ENCODE measurements at places on chromosomes 7 and 10.

DNA sequence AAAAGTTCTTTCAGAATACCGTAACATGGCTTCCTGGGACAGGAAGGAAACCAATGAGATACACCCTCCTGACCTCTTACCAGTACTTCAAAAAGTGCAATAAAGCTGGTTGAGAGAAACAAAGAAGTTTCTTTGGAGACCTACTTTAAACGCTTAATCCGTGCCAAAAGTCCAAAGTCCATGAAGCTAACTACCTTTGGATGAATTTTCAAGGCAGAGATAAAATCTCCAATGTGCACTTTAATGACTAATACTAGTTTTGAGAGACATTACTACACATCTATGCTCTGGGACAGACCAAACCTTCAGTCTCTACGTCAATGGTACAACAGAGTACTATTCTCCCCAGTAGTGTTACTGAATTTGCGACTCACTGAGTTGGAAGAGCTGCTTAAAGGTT lies 46.1 kb downstream of the UBE2H start:
- no peak for DNase-seq

GRCh38 chr10:43166207-43166879 lies 28.1 kb downstream of the CSGALNACT2 start:
- DNase-seq: no peak

DNA sequence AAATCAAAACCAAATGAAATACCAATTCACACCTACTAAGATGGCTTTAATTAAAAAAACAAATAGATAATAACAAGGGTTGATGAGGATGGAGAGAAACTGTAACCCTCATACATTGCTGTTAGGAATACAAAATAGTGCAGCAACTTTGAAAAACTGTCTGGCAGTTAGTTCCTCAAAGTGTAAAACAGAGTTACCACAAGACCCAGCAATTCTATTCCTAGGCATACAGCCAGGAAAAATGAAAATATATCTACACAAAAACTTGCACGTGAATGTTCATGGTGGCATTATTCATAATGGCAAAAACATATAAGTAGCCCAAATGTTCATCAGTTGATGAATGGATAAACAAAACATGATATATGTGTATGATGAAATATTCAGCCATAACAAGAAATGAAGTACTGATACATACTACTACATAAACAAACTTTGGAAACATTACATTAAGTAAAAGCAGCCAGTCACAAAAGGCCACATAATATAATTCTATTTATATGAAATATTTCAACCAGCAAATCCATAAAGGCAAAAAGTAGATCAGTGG lies 83.5 kb downstream of the BRAF start:
- DNase-seq: no peak

GRCh38 chr7:11540271-11540761 lies 291.7 kb downstream of the THSD7A start:
- DNase-seq: no peak

GRCh38 chr7:75872073-75872782 lies 6.6 kb upstream of the RHBDD2 start:
- no peak for DNase-seq

- no peak for DNase-seq
Measured at GRCh38 chr7:67637023-67637358, 640.4 kb downstream of the TYW1 start.

- DNase-seq: no peak
Measured at GRCh38 chr7:148524479-148525224, 65.9 kb upstream of the C7orf33 start.

DNA sequence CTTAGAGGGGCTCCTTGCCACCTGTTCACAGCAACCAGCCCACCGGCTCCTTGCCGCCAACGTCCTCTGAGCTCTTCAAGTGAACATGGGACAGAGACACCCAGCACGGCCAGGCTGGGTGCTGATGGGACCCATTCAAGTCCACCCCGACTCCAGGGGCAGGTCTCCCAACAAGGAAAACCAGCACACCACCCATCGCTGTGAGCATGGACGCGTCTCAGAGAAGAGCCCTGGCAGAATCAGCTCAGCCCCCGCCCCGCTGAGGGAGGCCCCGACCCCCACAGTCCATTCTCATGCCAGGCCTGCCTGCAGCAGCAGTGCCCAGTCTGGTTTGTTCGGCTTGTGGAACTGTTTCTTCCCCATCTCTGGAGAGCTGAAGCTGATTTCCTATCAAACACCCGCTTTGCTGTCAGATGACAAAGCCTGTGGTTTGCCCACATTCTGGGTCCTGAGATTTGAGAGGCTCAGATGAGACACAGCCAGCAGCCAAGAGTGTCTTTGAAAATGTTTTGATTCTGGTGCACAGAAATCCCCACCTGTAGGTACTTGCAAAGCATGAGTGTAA lies 216.6 kb downstream of the ZMYND11 start:
- no peak for DNase-seq

DNA sequence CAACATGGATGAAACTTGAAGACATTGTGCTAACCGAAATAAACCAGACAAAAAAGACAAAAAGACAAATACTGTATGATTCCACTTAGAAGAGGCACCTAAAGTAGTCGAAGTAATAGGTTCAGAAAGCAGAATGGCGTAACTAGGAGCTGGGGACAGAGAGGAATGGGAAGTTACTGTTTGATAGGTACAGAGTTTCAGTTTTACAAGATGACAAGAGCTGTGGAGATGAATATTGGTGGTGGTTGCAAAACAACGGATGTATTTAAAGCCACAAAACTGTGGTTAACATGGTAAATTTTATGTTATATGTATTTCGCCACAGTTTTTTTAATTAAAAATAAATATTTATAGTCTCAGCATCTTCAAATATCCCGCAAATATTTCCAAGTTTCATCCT lies 64.1 kb upstream of the DIP2C start:
- DNase-seq: no peak

GRCh38 chr10:109882251-109883057 lies 40.9 kb downstream of the XPNPEP1 start:
- no peak for DNase-seq

GRCh38 chr7:1663223-1663622 lies 6.9 kb upstream of the ELFN1 start:
- no peak for DNase-seq

- no peak for DNase-seq
Measured at GRCh38 chr10:102776779-102777456, 33.2 kb downstream of the WBP1L start.

DNA sequence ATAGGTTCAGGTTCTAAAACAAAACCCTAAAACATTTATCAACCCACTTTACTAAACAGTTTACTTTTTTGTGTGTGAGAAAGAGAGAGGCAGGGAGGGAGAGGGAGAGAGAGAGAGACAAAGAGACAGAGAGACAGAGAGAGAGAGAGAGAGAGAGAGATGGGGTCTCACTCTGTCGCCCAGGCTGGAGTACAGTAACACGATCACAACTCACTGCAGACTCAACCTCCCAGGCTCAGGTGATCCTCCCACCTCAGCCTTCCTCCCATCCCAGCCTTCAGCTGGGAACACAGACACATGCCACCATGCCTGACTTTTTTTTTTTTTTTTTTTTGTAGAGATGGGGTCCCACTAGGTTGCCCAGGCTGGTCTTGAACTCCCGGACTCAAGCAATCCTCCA lies 52.9 kb downstream of the PARD3 start:
- no peak for DNase-seq

GRCh38 chr7:97218767-97219166 lies 101.3 kb downstream of the SDHAF3 start:
- no peak for DNase-seq

DNA sequence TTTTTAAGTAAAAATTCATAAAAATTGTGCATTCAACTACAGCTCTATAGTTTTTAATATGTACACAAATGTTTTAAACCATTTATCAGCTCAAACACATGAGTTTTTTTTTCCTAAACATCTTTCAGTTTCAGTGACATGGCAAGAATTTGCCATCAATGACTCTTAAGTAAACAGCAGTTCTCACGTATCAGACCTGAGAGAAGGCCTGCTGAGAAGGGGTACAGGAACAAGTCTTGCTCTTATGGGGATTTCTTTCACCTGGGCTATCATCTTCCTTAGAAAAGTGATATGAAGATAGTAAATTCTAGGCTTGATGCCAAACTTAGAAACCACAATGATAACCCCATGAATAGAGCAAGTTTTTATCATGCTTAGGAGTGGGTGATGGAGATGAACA lies 467.8 kb downstream of the ARL4A start:
- peak; percentile 50 for DNase-seq

DNA sequence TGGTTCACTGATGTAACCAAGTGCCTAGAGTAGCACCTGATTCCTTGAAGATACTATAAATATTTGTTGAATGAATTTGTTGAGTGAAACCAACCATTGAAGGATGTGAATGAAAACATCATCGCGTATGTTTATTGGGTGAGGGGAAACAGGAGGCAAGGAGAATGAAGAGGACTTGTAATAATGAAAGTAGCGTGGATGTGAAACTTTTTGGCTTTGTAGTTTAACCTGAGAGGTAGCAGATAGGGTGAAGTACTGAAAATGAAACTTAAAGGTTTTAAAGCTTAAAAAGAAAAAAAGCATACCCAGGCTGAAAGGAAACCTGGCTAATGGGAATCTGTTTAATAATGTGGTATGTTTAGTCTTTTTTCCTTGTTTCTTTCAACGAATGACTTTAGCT lies 5.2 kb downstream of the CCNY start:
- no peak for DNase-seq

DNA sequence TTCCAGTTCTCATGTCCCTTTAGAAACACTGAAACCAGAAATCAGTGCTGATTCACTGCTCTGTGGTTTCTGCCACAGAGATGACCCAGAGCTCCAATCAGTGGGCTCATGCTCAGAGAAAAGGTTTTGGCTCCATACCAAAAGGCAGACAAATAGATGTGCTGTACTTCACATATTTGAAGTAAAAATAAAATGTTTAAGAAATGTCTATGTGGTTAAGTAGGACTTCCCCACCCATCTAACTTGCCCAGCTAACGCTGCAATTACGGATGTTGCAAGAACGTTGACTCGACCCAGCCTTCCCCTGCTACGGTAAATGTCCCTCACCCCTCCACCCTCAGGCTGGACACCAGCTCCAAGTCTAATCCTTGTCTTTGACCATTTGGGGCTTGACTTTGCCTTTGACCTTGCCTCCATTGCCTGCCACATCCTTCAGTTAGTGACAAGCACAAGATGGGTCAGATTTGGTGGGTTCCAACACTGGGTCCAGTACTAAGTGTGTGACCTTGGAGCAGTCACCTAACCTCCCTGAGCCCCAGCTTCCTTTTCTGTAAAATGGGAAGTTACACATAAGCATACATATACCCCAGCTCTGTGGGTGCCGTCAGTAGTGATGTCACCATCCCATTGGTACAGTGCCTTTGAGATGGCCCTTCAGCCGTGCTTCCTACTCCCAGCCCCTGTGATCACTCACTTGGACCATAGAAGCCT lies 95.8 kb downstream of the CHST15 start:
- DNase-seq: no peak

DNA sequence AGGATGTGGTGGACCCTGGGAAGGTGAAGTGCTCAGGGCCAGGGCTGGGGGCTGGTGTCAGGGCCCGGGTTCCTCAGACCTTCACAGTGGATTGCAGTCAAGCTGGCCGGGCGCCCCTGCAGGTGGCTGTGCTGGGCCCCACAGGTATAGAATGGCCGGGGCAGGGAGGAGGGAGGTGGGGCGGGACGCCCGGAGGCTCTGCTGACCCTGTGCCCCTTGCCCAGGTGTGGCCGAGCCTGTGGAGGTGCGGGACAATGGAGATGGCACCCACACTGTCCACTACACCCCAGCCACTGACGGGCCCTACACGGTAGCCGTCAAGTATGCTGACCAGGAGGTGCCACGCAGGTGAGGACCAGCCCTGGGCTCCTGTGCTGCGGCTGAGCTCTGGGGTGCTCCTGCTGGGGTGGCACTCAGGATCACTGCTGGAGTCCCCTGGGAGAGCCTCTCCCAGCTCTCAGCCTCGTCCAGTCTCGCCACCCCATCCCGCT lies 14.9 kb upstream of the ATP6V1F start:
- no peak for DNase-seq

DNA sequence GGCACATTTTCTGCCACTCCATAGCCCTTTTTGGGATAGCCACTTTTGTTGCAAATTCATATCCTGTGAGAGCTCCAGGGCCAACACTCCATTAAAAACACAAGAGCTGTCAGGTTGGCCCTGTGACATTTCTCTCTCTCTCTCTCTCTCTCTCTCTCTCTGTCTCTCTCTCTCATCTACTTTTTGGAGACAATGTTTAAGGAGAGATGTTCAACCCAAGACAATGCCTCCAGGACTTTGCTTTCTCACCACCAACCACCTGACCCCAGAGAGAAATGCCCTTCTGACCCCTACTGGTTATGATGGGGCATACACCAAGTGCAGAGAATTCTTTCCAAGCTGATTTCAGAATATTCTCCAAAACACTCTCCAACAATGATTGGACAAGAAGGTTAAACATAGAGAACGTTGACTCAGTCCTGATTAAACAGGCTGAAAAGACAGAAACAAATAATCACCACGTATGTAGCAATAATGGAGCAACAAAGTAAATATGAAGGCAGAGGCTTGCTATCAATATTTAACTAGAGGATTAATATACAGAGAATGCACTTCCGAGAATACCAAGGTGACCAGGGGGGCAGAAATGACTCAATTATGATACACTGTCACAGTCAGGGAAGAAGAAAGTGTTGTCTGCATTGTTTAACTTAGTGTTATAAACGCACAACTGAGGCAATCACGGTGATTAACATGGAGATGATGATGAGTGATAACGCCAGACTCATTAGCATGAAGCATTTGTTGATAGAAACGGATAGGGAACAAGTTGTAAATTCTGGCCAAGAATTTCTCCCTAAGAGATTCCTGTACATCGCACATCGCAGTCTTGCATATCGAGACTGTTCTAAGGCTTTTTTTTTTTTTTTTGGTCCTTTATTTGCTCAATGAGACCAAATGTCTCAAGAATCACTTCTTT lies 178.5 kb downstream of the NRP1 start:
- DNase-seq: no peak

DNA sequence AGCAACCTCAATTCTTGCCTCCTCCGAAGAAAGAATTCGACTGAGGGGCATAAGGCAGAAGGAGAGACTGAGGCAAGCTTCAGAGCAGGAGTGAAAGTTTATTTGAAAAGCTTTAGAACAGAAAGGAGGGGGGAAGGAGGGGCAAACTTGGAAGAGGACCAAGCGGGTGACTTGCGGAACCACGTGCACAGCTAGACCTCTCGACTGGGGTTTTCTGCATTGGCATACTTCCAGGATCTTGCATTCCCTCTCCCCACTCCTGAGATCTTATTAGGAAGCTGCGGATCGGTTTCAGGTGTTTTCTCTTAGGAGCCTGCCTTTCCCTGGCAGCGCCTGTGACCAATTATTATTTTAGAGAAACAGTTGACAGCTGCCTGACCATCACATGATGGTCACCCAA lies 20.3 kb upstream of the CPXM2 start:
- peak; percentile 24 for DNase-seq

- DNase-seq: no peak
Measured at GRCh38 chr10:16944402-16944801, 127.2 kb upstream of the RSU1 start.

- DNase-seq: no peak
Measured at GRCh38 chr10:92690211-92690914, 608 bp downstream of the HHEX start.

- DNase-seq: no peak
Measured at GRCh38 chr10:108388706-108389105, 1224.2 kb upstream of the SORCS1 start.

Data from NCI-H187 treated with DMSO at 0.1 percent for 48 hours (cell line).